Cerebellar cortex (tissue), 1 donor: ENCODE measurements at places on chromosomes 1 and 21.

GRCh38 chr1:116943438-116943837 is 33.7 kb downstream of the PTGFRN start:
- DNase-seq = no peak

DNA sequence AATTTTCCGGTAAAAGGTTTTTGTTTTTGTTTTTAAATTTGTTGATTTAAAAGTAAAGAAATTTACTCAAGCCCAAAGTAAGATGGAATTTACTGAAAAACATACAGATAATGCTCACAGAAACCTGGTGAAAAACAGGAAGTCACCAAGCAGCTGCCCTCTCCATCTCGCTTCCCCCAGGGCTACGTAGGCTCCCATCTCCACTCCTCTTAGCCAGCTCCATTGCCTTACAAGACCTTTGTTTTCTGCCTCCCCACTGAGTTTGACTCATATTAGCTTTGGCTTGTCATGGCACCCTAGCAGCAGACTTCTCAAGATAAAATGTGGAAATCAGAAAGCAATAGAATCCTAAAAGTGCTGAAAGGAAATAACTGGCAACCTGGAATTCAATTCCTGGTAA is 57.9 kb downstream of the PHTF1 start:
- DNase-seq = no peak

DNA sequence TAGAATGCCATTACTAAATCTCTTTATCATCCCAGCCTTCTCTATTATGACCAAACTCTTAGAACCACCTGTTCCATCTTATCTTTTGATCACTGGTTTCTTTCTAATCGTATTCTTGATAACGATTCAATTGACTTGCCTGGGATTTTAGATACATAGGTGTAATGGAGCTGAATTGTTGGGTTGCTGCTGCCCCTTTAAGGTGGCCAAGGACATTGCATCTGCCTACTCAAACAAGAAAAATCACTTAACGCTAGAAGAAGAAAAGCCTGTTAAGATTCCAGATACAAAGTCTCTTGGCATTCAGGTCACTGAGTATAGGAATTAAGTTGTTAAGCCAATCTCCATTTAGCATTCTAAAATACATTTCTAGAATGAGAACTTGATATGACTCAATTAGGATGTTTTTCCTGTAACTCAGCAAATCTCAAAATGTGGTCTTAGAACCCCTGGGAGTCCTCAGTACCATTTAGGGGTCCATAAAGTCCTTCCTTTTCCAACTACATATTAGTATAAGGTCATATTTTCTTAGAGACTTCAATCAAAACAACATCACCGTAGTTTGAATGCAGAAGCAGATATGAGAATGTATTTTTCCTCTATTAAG is 12.4 kb downstream of the NEXN start:
- DNase-seq = peak; percentile 42

- DNase-seq = no peak
Measured at GRCh38 chr1:158274797-158275196, 14.9 kb upstream of the CD1C start.
